Hematopoietic multipotent progenitor cell treated with erythropoietin and hydrocortisone succinate and interleukin-3 and kit ligand, for 8 days (in vitro differentiated cells): ENCODE measurements at places on chromosomes 11 and 22.
A peak's percentile ranks its signal among the peaks of the same experiment; 100 is the strongest.

DNA sequence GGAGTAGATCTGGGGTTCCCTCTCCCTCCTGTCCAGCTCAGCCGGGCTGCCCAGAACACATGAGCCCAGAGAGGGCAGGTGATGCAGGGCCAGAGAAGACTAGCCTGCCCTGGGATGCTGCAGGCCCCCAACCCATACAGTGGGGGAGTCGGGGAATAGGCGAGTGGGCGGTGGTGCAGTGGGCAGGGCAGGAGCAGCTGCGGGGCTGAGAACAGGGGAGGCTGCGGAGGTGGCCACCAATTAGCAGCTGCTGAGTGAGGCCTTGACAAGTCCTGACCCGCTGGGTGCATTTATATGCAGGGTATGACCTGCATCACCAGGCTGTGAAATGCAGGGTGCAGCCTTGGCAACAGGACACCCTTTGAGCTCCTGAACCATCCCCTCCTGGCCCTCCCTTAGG is 43.1 kb downstream of the NFAM1 start:
- DNase-seq, result no peak

GRCh38 chr22:19800761-19801244 is 40.2 kb downstream of the TBX1 start:
- DNase-seq, result no peak

DNA sequence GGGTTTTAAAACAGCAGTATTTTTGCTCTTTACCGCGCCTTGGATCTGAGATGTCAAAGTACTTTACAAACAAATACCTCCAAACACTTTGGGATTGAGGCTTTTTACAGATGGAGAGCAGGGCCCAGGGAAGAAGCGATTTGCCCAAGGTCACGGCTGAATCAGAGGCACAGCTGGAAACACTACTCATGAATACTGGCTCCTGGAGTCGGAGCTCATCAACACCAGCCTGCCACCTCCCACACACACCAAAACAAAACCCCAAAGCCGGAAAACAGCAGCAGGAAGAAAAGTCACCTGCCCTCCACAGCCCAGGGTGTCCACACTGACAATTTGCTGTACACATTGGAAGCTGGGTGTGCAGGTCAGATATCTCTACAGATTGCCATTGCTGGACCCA is 339.4 kb downstream of the CADM1 start:
- DNase-seq, result no peak

GRCh38 chr11:86500500-86501140 is 125.9 kb downstream of the CCDC81 start:
- peak; percentile 68 for DNase-seq

- DNase-seq, result no peak
Measured at GRCh38 chr11:45023065-45023365, 72.3 kb upstream of the TP53I11 start.

DNA sequence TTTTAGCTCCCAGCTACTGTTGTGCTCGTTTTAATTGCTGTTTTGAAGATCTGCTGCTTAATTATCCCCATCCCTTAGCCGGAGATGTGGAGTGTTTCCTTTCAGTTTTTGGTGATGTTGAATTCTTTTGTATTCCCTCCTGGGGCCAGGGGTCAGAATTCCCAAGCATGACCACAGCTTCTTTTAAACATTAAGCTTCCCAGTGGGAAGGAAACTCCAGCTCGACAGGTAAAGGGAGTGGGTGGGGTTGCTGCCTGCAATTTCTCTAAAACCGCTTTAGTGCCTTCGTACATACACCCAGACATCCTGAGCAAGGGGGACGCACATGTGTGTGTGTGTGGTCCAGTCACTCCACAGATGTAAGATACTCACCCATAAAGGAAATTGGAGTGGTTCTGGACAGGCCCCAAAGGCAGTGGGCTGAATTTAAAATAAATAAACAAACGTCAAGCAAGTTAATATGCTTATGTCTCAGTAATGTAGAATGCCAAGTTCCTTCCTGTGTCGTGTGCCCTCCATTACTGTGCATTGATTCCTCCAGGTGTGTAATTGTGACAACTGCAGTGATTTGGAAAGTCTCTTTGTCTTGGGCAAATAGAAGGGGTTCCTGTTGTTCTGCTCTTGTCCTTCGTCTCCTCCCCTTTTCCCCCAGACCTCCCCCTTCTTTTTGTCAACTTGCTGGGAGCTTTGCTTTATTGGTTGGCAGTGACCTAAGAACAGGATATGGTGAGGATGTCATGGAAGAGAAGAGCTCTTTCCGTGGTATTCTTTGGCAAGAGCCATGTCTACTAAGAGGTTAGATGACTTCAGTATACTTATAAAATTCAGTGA is 19.2 kb upstream of the ADSL start:
- no peak for DNase-seq

GRCh38 chr22:32531931-32532819 is 57.6 kb downstream of the FBXO7 start:
- peak; percentile 14 for DNase-seq

- no peak for DNase-seq
Measured at GRCh38 chr11:63250162-63251050, 7.0 kb upstream of the SLC22A25 start.

- DNase-seq, result peak; percentile 15
Measured at GRCh38 chr11:13114566-13115379, 105.7 kb downstream of the RASSF10 start.

GRCh38 chr11:4213746-4214145 is 119.1 kb downstream of the RRM1 start:
- peak; percentile 32 for DNase-seq

- DNase-seq, result no peak
Measured at GRCh38 chr22:33539902-33540751, 380.1 kb downstream of the LARGE1 start.

- peak; percentile 97 for DNase-seq
Measured at GRCh38 chr11:9565822-9566560, 7.5 kb upstream of the WEE1 start.

DNA sequence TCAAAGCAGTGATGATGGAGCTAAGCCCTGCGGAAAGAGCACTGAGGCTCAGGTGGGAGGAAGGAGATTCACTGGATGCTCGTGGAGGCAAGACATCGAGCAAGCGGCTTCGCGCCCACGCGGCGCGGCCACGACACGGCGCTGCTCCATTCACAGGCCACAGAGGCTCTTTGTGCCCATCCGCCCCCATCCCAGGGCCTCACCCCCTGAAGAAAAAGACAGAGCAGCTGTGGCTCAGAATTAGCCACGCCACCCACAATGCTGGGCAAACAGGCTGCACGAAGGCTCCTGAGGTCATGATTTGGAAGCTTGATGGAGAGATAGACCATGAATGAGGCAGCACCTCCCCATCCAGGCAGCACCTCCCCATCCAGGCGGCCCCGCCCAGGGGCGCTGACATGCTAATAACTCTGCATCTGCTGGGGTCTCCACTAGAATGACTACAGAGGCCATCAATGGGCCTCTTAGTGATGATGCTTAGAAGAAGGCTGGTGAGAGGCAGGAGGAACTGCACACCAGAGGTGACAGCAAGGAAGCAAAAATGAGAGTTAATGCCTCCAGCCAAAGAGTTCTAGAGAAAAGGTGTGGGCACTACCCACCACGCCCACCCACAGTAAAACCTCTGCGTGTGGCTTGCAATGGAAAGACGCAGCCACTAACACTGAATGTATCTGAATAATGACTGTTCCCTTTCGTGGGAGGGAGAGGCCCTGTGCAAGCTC is 43.5 kb downstream of the MYH9 start:
- no peak for DNase-seq

GRCh38 chr22:23251445-23252093 is 71.3 kb downstream of the BCR start:
- DNase-seq, result no peak

GRCh38 chr11:130459521-130459920 is 11.1 kb downstream of the ADAMTS15 start:
- no peak for DNase-seq

- no peak for DNase-seq
Measured at GRCh38 chr11:68002575-68002937, 1.3 kb downstream of the UNC93B1 start.

DNA sequence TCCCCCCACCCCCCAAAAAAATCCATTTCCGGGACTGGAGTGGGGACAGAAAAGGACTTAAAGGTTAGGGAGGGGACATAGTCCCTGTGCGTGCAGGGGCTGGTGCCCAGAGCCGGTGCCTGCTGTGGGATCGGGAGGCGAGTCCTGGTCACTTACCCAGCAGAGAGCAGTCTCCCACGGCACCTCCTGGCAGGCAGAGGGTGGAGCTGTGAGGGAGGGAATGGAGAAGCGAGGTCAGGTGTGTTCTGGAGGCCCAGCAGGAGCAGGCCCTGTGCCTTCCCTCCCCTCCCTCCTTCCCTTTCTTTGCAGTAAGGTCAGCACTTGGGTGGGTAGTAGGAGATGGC is 28.4 kb downstream of the SHANK3 start:
- DNase-seq, result no peak

- no peak for DNase-seq
Measured at GRCh38 chr22:37909766-37910165, 3.7 kb downstream of the MICALL1 start.

- peak; percentile 84 for DNase-seq
Measured at GRCh38 chr22:19855504-19856409, 1.1 kb upstream of the GNB1L start.

DNA sequence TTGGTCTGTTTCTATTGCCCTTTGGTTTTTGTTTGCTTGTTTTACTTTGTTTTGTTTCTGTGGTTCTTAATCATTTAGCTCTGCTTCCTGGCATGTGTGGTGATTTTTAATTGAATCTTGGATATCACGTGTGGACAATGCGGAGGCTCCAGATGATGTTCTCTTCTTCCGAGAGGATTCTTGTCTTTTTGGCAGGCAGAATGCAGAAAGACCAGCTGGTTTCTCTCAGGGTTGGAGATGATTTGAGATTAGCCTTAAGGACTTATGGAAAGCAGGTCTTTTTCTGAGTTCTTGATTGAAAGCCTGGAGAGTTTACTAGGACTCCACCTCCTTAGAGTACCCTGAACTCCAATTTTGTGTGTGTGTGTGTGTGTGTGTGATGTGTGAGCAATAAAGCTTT is 21.0 kb upstream of the ANO1 start:
- no peak for DNase-seq

GRCh38 chr11:77206264-77207018 is 78.4 kb downstream of the MYO7A start:
- no peak for DNase-seq

- no peak for DNase-seq
Measured at GRCh38 chr11:98365190-98365589, 655.6 kb upstream of the CNTN5 start.
